ENCODE measurements at places on chromosomes 5 and 9. TPM values are rescaled to one million over a fixed set of nuclear protein-coding genes. Genes with fewer than 3 reads are reported as not detected.
A peak's percentile ranks its signal among the peaks of the same experiment; 100 is the strongest.

DNA sequence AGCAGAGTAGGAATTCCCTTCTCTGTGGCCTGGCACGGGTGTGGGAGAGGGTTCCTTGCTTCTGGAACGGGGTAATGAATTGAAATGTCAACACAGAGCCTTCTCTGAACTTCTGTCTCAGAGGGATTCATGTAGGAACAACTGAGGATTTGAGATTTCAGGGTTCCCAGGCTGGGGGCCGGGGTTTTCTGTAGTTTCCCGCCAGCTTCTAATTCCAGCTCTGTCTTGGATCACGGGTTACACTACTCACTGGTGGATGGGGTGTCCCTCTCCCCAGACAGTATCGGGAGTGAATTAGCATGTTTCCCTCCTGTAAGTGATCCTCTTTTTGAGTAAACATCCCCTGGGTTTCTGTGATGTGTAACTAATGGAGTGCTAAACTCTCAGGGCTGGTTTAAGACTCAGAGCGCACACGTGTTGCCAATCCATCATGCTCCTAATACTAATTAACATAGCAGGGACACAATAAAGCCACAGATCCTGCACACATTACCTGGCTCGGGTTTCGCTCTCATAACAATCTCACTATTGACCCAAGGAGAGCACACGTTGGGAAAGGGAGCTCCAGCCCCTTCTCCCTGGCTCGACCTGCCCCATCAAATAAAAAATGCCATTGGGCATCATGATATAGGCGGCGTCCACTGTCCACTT is 18.1 kb upstream of the DMRT2 start:
- DNase-seq, result no peak

DNA sequence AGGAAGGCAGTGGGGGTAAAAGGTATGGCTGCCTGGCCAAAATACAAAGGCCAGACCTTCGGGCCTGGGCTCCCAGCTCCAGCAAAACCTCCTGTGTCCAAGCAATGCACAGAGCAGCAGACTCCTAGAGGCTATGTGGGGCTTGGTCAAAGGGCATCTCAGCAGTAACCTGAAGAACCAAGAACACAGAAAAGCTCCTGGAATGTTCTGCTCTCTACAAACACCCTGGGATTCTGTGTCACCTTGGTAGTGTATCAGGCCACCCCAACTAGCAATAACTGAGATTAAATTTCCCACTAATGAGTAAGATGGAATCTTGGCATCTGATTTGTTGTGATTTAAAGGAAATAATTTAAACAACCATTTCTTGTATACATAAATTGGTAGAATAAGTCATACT is 158.6 kb downstream of the GLIS3 start:
- no peak for DNase-seq

GRCh38 chr5:68037546-68037945 is 178.0 kb upstream of the PIK3R1 start:
- DNase-seq, result no peak

DNA sequence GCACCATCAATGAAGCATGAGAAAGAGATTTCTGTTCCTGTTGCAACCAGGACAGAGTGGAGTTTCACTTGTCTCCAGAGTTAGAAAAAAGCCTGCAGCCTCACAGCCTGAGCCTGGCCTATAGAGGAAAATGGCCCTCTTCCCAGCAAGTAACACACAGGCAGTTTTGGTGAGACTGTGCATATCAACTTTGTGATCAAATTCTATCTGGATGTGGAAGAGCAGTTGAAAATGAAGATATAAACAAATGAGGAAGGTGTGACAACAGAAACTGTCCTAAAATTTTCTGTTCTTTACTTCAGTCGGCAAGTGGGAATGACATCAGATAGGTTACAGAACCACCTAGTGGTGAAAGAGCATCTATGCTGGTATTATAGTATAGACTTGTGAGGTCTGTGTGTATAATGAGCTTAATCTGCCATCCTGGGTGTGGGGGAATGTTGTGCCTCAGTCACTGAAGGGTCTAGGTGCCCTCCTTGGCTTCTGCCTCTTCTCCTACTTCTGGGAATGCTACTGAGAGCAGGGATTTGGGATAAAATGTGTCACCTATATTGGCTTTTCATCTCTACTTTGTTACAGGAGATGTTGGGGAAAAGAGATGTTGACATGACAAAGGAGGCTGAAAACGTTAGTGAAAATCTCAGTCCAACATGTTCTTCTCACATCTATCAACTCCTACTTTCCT is 28.2 kb downstream of the YIPF5 start:
- DNase-seq, result peak; percentile 72

- peak; percentile 57 for DNase-seq
Observed at GRCh38 chr5:36648426-36648825, 42.0 kb downstream of the SLC1A3 start.

- no peak for DNase-seq
Observed at GRCh38 chr5:57693488-57694305, 211.1 kb upstream of the ACTBL2 start.

The RNF183 gene
- total RNA-seq, result 3.4 TPM

The SCGB3A1 gene
- total RNA-seq, result not detected
